ENCODE measurements at places on chromosomes 3 and 15.

DNA sequence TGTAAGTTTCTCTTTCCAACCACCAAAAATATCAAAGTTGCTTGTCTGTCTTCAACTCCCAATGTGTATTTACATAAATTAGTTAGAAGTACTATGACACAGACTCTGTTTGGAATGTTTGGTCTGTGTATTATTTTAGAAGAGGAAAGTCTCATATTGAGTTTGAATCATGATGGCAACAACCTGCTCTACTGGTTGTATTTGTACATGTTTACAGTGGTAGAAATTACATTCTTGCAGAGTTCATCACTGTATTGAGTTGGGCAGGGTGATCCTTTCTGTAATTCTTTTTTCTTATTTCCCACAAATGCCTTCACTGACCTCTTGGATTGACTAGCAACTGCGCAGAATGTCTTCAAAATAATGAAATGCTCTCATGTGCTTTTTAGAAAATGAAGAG is 149.6 kb downstream of the CHL1 start:
- no peak for DNase-seq

DNA sequence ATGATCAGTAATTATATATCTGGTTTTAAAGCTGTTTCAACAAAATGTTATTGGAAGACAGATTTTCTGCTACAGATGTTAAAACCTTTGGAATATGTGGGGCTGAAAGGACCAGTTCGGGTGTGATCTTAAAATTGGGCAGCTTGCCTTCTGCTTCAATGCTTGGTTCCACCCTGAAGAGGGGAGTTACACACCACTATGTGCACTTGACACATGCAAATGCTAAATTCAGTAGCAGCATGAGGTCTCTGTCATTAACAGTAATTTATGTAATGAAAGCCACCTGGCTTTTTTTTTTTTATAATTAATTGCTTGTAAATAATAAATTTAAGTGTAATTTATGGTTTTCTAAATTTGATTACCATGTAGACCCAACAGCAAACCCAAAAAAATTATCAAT is 24.6 kb downstream of the CDIN1 start:
- no peak for DNase-seq

GRCh38 chr3:131193641-131194238 is 167.1 kb downstream of the NEK11 start:
- DNase-seq = peak; percentile 7

DNA sequence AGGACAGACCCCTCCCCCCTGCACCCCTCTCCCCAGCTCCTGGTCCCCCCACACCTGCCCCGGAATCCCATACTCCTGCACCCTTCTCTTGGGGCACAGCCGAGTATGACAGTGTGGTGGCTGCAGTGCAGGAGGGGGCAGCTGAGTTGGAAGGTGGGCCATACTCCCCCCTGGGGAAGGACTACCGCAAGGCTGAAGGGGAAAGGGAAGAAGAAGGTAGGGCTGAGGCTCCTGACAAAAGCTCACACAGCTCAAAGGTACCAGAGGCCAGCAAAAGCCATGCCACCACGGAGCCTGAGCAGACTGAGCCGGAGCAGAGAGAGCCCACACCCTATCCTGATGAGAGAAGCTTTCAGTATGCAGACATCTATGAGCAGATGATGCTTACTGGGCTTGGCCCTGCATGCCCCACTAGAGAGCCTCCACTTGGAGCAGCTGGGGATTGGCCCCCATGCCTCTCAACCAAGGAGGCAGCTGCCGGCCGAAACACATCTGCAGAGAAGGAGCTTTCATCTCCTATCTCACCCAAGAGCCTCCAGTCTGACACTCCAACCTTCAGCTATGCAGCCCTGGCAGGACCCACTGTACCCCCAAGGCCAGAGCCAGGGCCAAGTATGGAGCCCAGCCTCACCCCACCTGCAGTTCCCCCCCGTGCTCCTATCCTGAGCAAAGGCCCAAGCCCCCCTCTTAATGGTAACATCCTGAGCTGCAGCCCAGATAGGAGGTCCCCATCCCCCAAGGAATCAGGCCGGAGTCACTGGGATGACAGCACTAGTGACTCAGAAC is 9.8 kb downstream of the MAP1A start:
- DNase-seq = no peak

DNA sequence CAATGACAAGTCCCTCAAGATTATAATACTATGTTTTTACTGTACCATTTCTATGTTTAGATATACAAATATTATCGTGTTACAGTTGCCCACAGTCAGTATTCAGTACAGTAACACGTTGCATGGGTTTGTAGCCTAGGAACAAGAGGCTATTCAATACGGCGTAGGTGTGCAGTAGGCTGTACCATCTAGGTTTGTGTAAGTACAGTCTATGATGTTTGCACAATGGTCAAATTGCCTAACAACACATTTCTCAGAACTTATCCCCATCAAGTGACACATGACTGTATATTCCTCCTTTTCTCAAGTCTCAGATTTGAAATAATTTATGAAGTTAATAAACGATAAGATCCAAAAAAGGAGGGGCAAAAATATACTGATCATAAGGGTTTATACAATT is 21.7 kb downstream of the ZDHHC3 start:
- no peak for DNase-seq

DNA sequence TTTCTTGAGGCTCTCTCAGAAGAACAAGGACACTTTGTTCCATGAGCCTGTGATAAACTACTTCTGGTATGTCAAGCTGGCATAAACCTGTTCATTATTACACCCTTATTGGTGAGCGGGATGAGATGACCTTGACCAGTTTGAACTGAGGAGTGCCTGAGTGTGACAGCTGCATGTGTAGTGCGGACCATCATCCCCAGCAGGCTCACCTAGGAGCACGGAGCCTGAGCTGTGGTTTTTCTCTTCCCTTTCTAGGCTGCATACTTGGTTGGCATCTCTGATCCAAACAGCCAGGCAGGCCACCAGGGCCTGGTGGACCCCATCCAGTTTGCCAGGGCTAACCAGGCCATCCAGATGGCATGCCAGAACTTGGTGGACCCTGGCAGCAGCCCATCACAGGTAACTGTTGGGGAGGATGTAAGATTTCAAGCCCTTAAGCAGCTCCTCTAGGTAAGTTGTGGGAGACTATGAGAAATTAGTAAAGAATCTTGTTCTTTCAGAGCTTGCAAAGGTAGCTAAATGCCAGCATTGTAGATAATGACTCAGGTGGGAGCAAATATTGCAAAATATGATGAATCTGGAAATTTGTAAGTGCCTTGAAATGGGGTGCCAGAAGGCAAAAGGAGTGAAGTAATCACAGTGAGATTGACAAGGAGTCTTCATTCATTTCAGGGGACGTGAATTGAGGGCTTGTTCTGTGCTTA is 288.9 kb upstream of the TPM1 start:
- no peak for DNase-seq

GRCh38 chr3:48597408-48597800 is 2.3 kb upstream of the COL7A1 start:
- no peak for DNase-seq

DNA sequence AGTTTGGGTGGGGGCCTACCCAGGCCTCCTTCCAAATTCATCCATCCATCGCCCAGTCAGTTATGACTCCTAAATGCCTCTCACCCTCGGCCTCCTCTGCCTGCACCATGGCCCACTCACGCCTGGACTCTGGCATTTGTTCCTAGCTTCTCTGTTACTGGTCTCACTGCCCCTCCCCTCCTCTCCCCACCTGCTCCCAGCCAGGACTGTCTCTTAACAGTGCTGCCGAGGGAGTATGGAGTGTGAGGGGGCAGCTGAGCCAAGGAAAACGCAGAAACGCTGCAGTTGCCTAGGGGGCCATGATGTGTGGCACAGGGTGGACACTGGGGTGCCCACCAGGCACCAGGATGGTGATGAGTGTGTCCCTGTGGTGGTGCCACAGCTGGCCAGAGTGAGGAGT is 3.1 kb downstream of the RCCD1 start:
- DNase-seq = no peak

DNA sequence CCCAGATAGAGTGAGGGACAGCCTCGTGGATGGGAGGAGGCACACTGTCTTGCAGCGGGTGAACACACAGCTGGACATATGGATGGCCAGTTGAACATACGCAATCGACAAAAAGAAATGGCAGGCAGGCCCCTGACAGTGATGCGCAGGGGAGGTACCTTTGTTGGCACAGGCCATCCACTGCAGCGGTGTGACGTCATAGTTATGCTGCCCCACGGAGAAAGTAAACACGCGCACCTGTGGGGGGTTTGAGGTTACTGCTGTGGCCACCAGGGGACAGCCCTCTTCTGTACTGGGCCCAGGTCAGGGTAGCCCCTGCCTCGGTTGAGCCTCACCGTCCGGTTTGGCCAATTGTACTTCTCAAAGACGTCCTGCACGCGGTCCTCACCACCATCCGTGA is 19.4 kb upstream of the TMEM115 start:
- no peak for DNase-seq

DNA sequence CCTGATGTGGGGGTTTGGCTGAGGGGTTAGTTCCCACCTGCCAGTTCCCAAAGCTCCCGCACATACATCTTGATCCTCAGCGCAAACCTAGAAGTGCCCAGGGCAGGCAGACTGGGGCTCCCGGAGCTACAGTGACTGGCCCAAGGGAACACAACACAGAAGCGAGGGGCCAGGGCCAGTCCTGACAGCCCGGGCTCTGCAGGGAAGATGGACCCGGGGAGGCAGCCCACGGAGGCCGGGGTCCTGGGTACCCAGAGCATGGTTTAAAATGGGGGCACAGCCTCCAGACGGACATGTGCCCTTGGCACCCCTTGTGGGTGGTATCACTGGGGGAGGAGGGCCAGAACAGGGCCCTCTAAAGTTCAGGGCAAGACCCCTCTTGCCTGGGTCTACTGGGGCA is 5.1 kb downstream of the CPN2 start:
- DNase-seq = no peak

DNA sequence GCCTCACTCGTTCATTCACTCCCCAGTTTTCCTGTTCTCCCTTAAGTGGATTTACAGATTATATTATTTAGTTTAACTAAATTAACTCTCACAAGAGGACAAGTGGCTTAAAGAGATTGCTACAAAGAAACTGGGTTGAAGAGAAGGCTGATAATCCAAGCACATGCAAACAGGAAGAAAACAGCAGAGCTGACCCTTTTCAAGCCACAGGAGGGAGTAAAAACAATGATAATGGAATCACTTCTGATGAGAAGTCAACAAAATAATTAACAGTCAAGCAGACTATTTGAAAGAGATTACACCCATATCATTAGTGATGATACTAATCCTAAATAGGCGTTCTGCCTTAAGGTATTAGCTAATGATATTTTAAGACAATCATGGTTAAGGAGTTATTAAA is 31.7 kb downstream of the BOC start:
- no peak for DNase-seq

- DNase-seq = no peak
Observed at GRCh38 chr3:9452417-9452816, 55.0 kb downstream of the SETD5 start.

GRCh38 chr15:36265422-36265821 is 314.0 kb upstream of the CDIN1 start:
- DNase-seq = no peak

- DNase-seq = no peak
Observed at GRCh38 chr3:190568036-190568435, 54.2 kb downstream of the IL1RAP start.

GRCh38 chr3:11228041-11228440 is 44.2 kb upstream of the ATG7 start:
- no peak for DNase-seq

GRCh38 chr3:112931736-112932521 is 43.0 kb downstream of the CD200R1 start:
- no peak for DNase-seq

DNA sequence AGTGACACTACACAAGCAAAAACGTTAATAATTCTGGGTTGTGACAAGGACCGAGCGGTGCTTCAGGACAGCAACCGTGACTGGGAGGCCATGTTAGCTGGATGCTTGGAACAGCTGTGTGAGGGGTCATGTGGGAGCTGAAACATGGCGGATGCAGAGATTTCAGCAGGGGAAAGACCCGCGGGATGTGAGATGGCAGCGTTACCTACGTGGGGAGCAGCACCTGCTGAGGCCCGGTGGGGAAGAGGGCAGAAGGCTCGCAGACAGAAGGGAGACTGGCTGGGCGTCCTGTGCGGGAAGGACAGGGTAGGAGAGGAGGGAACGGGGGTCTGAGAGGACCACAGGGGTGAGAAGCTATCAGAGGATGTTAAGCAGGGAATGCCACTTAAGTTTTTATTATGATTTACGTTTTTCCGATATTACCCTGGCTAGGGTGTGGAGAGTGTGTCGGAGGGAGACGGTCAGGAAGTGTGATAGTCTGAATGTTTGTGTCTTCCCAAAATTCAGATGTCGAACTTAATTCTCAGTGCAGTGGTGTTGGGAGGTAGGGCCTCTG is 228.8 kb upstream of the LYSMD4 start:
- DNase-seq = no peak

DNA sequence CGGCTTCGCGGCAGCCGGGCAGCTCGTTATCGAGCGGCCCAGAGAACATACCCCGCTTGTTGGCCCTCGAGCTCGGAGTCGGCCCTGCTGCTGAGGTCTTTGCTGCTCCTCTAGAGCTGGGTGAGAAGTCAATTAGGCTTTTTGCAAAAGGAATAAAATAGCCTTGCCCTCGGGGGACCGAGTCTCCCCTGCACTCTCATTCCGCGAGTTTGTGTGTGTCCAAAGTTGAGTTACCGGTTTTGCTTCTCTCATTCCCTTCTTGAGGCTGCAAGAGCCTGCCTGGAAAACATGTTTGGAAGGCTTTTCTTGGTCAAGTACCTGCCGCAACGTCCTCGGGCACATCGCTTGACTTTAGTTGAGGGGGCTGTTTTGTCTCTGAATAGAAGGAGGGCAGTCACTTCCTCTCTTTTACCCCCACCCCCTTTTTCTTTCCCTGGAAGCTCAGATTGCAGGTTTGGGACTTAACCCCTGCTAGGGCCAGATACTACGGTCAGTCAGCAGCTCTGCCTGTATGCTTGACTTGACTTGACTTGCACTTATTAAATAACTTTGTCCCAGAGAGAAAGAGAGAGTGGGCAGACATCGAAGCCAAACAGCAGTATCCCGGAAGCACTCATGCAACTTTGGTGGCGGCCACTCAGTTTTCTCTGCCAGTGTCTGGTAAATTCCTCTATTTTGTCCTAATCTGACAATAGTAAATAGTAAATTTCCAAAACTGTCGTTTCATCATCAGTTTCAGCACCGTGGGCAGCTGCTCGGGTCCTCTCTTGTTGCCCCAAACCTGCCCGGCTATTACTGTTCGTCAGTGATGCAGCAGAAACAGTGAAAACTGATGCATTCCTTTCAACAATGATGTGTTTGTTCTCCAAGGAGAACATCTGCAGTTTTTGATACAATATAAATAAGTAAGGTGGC is 609 bp downstream of the RNF13 start:
- peak; percentile 46 for DNase-seq

GRCh38 chr3:16770021-16770420 is 114.7 kb upstream of the PLCL2 start:
- DNase-seq = peak; percentile 51

- no peak for DNase-seq
Observed at GRCh38 chr3:19945534-19945933, 1.4 kb upstream of the RAB5A start.

DNA sequence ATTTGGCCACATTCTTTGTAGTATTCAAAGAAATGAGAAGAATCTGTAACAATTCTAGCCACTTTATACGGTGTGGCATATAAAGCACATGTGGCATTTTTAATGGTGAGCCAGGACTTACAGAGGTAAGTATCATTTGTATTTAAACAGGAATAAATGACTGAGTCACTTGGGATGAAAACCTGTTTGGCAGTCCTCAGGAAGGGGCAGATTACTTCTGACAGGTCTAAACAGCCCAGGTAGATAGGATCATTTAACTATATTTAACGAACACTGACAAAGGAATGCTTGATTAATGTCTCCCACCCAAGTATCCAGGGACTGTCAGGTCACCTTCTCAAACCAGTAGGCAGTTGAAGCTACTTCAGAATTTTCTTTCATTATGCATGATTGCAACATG is 241.5 kb upstream of the SATB1 start:
- no peak for DNase-seq

All from ACHN (cell line).